ENCODE measurements at places on chromosomes 1 and 21. TPM values are rescaled to one million over a fixed set of nuclear protein-coding genes. Genes with fewer than 3 reads are reported as not detected.

GRCh38 chr1:64678366-64678765 is 66.5 kb upstream of the RAVER2 start:
- no peak overlapping the region for H3K4me3 ChIP-seq
- H3K27ac ChIP-seq = no peak overlapping the region
- no peaks in the 10 kb centered on the region for H3K27me3 ChIP-seq
- H3K4me1 ChIP-seq = peaks cover 5% of the 10 kb centered on the region

DNA sequence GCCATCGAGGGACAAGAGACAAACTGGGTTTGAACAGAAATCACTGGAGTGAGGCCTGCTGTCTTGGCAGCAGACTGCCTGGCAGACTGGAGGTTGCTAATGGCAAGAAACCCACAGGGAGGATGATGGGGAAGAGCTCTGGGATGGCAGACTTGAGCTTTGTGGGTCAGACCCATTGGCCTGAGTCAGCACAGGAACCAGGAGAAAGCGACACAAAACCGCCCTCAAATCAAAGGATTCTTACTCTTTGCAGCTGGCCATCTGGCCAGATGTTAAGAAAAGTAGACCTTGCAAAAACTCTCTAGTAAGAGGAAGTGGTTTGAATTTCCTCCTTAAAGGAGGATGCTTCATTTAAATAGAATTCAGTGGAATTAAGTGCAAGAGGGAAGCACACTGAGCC is 195.2 kb upstream of the JUN start:
- DNase-seq = no peak
- no peak overlapping the region for H3K27ac ChIP-seq
- H3K36me3 ChIP-seq = no peaks in the 10 kb centered on the region
- H3K4me3 ChIP-seq = no peak overlapping the region
- H3K4me1 ChIP-seq = peaks cover 13% of the 10 kb centered on the region
- H3K27me3 ChIP-seq = no peaks in the 10 kb centered on the region

DNA sequence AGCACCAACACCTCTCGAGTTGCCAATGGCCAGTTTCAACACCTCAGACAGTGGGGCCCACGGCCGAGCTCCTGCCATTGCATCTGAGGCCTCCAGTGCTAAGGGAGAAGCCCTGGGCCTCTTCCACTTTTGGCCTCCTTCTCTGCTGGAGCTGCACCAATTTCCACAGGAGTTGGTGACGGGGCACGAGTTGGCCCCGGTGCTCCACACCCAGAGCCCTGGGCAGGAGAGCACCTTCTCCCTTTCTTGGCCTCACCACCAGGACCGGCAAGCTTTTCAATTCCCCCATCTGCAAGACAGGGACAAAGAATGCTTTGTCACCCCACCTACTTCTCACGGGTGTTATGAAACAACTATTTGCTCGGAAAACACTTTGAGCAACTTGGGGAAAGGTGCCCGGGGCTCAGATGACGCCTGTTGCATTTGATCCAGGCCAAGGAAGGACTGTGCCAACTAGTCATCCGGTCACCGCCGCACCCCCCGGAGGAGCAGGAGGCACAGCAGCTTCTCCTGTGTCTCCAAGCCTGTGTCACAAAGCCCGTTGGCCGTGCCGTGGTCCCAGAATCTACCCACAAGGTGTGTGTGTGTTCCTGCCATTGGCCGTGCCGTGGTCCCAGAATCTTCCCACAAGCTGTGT is 55.2 kb downstream of the TOMM20 start:
- DNase-seq = peak; percentile 90
- H3K27ac ChIP-seq = peak overlapping the region; percentile 90
- no peaks in the 10 kb centered on the region for H3K27me3 ChIP-seq
- no peak overlapping the region for H3K4me3 ChIP-seq

- no peak overlapping the region for H3K4me3 ChIP-seq
- no peaks in the 10 kb centered on the region for H3K27me3 ChIP-seq
- no peaks in the 10 kb centered on the region for H3K4me1 ChIP-seq
- H3K27ac ChIP-seq = no peak overlapping the region
- no peak for DNase-seq
These were observed 44.6 kb upstream of the ZNF281 start for GRCh38 chr1:200454425-200454824.

DNA sequence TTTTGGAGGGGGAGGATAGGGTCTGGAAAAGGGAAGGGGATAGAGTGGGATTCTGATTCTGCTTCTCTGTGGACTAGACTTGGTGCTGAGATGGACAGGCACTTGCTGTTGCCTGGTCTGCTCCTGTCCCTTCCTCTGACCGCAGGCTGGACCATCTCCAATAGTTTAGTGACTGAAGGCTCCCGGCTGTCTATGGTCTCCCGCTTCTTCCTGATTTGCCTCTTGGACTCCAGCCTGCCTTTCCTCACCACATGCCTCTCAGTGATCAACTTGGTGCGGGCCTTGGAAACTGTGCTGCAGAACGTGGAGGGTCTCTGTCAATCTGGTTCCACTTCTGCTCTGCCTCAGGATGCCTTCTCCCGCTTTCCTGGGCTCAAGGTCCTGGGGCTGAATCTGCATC is 6.3 kb upstream of the ZSCAN20 start:
- peaks cover 5% of the 10 kb centered on the region for H3K4me1 ChIP-seq
- no peak overlapping the region for H3K4me3 ChIP-seq
- no peak for DNase-seq
- H3K27me3 ChIP-seq = no peaks in the 10 kb centered on the region
- H3K36me3 ChIP-seq = no peaks in the 10 kb centered on the region

KRTAP11-1 gene
- not detected for total RNA-seq

OR6P1 gene
- total RNA-seq = not detected

MIGA1 gene
- 25.8 TPM for total RNA-seq

PADI2 gene
- total RNA-seq = 0.13 TPM

ZNF648 gene
- total RNA-seq = not detected
